Ovary (tissue), 10 donors: ENCODE measurements at places on chromosomes 5 and 9.

DNA sequence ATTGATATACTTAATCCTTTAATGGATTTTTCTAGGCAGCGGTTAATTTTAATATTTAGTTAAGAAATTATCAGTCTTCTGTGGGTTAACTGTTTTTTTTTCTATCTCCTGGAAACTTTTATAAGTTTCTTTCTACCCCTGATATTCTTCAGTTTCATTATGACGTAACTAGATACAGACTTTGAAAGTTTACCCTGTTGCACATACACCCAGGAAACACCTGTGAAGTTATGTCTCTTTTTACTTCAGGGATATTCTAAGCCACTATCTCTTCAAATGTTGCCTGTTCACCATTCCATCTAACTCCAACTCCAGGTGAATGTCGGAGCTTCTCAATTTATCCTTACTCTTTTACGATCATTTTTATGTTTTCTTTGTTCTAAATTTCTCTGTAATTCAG is 329.0 kb downstream of the ICE1 start:
- no peak for DNase-seq

DNA sequence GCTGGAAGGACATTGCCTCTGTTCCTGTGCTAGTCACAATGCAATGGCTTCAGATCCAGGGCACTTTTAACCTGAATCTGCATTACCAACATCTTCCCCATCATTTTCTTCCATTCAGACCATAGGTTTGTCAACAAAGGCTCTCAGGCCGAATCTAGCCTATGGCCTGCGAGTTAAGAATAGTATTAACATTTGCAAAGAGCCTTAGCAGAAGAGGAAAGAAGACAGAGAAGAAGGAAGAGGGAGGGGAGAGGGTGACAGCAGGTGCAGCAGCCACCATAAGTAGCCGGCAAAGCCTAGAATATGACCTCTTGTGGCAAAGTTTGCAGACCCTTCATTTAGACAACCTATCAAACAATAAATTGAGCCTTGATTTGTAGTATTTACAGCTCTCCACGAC is 32.6 kb downstream of the BARX1 start:
- DNase-seq, result no peak

GRCh38 chr5:168752012-168752411 is 172.8 kb upstream of the PANK3 start:
- DNase-seq, result no peak

GRCh38 chr9:123438321-123438720 is 82.3 kb downstream of the CRB2 start:
- DNase-seq, result no peak

- no peak for DNase-seq
Observed at GRCh38 chr5:61501971-61502370, 169.9 kb downstream of the ZSWIM6 start.

DNA sequence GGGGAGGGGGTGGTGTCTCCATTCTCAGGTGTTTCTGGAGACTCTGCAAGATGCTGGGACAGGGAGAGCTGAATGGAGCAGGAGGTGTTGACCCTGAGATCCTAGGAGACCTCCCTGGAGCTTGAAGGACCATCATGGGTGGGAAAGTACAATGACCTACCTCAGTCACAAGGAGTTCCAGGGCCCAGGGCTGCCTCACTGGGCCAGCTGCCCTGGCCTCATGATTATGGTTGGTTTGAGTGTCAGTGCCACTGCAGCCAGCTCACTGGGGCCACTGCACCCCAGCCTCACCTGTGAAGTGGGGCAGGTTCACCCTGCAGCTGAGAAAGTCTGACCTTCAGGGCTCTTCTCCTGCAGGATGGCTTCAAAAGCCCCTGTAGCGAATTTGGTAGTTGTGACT is 372.5 kb downstream of the IRX2 start:
- no peak for DNase-seq

GRCh38 chr5:74552101-74552500 is 88.4 kb downstream of the ENC1 start:
- no peak for DNase-seq

GRCh38 chr5:54206580-54207229 is 103.7 kb downstream of the ARL15 start:
- no peak for DNase-seq

GRCh38 chr5:155953335-155953734 is 373.6 kb upstream of the SGCD start:
- DNase-seq, result no peak

GRCh38 chr5:171999877-172000276 is 6.6 kb downstream of the FBXW11 start:
- no peak for DNase-seq

DNA sequence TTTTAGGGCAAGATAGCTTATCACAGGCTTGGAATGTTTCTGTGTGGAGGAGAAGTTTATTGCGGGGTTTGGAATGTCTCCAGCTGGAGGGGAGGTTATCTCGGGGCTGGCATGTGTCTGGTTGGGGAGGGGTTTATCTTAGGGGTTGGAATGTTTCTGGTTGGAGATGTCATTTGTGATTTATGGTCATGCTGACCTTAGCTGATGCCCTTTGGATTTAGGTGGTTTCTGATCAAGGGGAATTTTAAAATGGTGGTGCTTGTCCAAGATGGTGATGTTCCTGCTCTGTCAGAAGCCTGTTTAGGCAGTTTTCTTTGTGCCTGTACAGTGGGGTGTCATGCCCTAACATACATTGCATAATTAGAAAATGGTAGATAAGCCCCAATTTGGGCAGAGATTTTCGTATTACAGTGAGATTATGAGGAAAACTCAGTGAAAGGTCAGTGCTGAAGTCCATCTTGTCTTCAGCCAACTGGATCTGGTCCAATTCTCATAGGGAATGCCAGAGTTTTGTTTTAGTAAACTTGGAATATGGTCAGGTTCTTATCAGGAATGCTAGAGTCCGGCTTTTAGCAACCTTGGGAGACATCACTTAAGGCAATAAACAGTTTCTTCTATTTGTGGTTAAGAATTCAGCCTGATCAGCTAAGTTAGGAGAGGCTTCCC is 14.3 kb downstream of the CDK20 start:
- no peak for DNase-seq

- DNase-seq, result no peak
Observed at GRCh38 chr9:114790521-114790920, 15.3 kb downstream of the TNFSF15 start.

GRCh38 chr5:32278406-32278805 is 34.3 kb downstream of the MTMR12 start:
- DNase-seq, result no peak
